ELR (cell line): ENCODE measurements at places on chromosomes 2 and 18.

DNA sequence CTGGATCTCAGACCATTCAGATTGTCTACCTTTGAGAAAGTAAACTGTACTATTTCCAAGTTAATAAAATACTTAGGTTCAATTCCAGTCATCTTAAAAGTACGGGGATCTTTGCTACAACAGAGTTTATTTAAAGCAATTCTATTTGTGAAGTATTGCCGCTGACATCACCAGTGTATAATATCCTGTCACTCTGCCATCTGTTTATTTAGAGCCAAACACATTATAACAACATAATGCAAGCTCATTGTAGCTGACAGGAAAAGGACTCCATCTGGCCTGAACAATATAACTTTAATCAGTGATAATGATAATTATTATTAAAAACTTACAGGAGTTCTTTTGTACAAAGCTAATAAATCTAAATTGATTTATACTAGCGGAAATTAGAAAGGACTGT is 786.8 kb downstream of the ERBB4 start:
- DNase-seq = peak; percentile 26

- no peak for DNase-seq
Observed at GRCh38 chr2:136647039-136647438, 118.3 kb upstream of the THSD7B start.

DNA sequence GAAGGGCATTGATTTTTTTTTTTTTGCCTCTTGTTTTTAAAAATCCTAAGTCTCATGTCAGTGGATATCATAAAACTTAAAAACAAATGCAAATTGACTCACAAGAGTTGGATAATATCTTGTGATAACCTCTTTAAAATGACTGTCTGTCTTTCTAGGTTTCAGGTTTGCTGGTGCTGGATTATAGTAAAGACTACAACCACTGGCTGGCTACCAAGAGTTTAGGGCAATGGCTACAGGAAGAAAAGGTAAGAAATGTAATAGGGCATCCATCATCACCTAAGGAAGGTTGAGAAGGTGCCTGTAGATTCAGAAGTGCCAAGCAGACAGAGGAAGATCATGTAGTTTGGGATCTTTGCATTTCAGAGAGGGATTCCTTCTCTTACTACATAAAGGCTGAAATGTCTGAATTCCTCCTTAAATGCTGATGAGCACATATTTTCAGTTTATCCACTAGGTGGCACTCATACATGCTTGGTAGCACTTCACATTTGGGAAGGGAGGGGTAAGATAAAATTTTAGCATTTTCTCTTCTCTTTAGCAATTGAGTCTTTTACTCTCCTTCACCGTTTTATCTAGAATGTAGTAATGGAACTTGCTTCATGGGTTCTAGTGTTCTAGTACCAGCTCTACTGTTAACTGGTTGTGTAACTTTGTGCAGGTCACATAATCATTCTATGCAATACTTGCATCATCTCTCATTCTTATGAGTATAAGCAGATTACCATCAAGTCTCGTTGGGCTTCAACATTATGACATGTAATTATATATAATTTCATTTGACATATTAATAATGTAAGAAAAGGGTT is 21.1 kb downstream of the CPS1 start:
- peak; percentile 73 for DNase-seq

DNA sequence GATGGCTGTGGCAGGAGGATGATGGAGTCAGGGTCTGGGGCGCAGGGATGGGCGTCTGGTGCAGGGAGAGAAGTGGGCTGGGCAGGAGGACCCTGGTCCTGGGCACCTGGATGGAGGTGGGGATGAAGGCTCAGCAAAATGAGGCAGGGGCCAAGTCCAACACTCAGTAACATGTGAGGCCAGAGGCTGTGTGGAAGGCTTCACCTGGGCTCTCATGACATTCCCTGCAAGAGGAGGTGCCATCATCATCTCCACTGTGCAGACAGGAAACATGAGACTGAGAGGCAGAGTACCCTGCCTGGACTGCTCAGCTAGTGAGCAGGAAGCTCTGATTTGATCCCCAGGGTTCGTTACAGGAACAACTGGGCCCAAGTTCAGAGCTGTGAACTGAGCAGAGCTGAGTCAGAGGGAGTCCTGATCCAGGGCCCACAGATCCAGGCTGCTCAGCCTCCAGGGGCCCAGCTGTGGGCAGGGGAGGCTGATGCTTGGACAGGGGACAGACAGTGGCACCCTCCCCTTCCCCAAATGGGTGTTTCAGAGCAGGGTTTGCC is 36.9 kb downstream of the HJURP start:
- DNase-seq = no peak

DNA sequence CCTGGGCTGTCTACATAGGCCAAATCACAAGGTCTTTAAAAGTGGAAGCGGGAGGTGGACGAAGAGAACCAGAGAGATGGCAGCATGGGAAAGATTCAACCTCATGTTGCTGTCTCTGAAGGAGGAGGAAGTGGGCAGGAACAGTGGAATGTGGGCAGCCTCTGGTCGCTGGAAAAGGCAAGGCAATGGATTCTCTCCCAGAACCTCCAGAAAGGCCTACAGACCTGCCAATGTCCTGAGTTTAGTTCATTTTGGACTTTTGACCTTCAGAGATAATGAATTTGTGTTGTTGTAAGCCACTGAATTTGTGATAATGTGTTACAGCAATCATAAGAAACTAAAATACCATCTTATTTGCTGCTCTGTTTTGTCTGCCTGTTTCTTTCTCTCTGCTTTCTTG is 122.5 kb downstream of the RNF152 start:
- DNase-seq = no peak

- peak; percentile 10 for DNase-seq
Observed at GRCh38 chr18:10936176-10937053, 213.0 kb downstream of the PIEZO2 start.

DNA sequence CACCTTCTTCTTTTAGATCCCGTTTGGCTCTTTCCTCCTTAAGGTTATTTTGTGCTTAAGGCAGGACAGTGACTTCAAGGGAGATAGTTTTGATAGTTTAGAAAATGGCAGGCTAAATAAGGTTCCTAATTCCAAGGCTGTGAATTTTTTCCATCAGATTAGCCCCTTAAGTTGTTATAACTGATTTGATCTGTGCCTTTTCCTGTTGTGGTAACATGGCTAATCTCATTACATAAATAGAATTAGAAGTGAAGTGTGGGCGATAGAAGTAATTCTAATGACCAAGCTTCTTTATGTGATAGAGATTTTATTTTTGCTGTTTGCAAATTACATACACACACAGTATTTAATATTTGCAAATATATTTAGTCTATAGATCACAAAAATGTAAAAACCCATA is 102.0 kb downstream of the MYO1B start:
- DNase-seq = no peak

DNA sequence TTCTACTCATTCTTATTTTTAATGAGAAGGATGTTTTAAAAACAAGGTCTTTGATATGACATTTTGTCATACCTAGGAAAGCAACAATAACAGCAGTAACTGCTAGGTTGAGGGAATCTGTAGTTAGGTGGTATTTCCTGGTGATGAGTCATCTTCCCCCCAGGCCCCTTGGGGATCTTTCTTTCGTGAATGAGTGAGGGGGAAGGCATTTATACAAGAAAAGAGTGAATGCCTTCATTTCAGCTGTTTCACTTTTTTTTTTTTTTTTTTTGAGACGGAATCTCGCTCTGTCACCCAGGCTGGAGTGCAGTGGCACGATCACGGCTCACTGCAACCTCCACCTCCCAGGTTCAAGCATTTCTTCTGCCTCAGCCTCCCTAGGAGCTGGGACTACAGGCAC is 108.6 kb downstream of the MAP4K4 start:
- peak; percentile 95 for DNase-seq

DNA sequence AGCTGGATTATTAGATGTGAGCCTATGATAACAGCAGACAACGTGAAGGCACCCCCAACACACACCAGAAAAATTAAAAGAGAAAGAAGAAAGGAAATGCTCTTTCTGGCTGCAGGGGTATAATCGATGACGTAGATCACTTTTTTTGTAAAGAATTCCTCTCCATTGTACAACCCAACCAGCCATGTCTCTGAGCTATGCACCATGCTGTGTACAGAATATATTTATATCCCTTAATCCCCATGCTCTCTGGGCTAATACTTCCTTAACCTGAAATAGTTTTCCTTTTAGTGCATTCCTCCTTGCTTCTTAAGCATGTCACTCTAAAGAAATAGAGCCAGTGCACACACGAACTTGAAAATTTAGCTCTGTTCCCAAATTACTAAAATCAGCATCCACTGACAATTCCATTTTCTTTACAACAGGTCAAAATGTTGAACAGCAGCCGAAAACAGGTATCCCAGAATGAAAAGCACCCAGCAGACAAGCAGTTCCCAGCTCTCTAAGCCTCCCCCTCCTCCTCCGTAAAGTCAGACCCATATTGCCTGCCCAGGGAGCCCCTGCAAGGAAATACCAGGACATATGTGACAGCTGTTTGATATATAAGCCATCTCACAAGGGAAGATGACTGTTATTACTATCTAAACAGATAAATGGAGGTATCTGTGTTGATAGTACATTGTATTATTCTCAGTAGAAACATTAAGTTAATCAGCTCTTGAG is 247.4 kb upstream of the RAB6C start:
- DNase-seq = no peak

DNA sequence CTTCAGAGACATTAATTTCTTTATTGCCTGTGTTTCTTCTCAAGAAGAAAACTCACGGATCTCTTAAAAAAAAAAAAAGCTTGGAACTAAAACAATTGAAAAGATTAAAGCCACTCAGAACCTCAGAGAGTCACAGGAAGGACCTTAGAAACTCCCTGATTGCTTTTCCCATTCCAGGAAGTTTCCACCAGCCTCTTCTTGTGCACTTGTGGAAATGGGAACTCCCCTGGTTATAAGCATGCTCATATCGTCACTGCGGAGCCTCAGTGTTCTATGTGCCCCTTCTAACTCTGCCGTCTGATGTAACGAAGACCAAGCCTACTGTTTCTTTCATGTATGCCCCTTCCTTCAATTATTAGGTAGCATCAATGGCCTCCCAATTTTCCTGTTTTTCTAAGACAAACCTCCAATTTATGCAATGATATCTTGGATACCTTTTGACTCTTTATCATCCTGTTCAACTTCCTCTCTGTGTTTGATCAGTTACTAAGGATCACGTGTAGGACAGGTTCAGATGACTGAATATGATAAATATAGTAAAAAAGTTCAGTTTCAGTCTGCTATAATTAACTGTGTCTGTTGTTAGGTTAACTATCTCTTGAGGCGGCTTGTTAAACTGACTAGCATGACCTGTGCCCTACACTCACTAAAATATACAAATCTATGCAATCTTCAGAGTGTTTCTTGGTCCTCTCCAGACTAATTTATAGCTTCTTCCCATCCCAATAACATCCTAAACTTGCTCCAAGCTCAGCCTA is 593.7 kb upstream of the CHAC2 start:
- DNase-seq = no peak

GRCh38 chr2:234570476-234570875 is 73.6 kb upstream of the ARL4C start:
- DNase-seq = no peak

- DNase-seq = peak; percentile 95
Observed at GRCh38 chr2:75100011-75100800, 99.1 kb downstream of the TACR1 start.

GRCh38 chr18:33350256-33350655 is 90.3 kb downstream of the CCDC178 start:
- no peak for DNase-seq

DNA sequence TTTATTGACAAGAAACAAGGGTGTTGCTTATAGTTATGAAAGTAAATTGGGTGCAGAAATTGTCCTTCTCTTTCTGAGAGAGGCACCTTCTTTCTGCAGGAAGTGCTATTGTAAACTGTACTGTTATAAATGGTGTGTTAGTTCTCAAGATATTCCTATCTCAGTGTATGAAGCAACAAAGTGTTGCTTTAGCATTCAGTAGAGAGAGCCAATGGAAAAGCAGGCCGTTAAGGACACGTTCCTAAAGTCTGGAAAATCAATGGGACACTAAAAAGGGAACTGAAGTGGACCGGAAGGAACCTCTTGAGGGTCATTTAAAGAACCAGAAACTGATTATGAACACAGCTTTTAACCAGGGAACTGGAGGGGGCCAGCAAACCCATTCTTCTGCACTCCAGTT is 510.0 kb upstream of the ZEB2 start:
- no peak for DNase-seq

- peak; percentile 64 for DNase-seq
Observed at GRCh38 chr2:108215794-108216211, 24.0 kb upstream of the SULT1C3 start.

GRCh38 chr2:50674876-50675275 is 357.1 kb downstream of the NRXN1 start:
- no peak for DNase-seq

DNA sequence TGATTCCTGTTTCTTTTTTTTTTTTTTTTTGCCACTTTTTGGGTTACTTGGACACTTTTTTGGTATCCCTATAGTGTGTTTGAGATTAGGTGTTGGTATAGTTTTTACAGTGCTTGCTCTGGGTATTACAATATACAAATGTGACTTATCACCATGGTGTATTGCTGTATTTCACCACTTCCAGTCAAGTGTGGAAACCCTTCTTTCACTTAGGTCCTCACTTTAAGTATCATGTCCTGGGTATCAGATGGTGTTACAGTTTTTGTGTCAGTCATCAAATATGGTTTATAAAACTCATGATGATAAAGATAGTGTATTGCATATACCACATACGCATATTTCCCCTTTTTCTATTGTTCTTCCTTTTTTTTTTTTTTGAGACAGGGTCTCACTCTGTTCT is 1.8 kb downstream of the ATP9B start:
- DNase-seq = peak; percentile 3

GRCh38 chr2:223723954-223724411 is 113.4 kb downstream of the AP1S3 start:
- no peak for DNase-seq

DNA sequence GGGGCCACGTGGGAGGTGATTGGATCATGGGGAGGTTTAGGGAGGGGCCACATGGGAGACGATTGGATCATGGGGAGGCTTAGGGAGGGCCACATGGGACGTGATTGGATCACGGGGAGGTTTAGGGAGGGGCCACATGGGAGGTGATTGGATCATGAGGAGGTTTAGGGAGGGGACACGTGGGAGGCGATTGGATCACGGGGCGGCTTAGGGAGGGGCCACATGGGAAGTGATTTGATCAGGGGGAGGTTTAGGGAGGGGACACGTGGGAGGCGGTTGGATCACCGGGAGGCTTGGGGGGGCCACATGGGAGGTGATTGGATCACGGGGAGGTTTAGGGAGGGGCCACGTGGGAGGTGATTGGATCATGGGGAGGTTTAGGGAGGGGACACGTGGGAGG is 22.5 kb upstream of the SALL3 start:
- DNase-seq = no peak

GRCh38 chr2:121372721-121373353 is 87.8 kb upstream of the TFCP2L1 start:
- no peak for DNase-seq

- no peak for DNase-seq
Observed at GRCh38 chr2:218990052-218990451, 3.2 kb downstream of the CRYBA2 start.
